CD4-positive, alpha-beta T cell treated with Interleukin-12 subunit alpha and Interleukin-12 subunit beta, for 1 hour (primary cell): ENCODE measurements at places on chromosomes 13 and 19.
A peak's percentile ranks its signal among the peaks of the same experiment; 100 is the strongest.

- DNase-seq = no peak
Measured at GRCh38 chr13:101915755-101916107, 463.3 kb downstream of the ITGBL1 start.

DNA sequence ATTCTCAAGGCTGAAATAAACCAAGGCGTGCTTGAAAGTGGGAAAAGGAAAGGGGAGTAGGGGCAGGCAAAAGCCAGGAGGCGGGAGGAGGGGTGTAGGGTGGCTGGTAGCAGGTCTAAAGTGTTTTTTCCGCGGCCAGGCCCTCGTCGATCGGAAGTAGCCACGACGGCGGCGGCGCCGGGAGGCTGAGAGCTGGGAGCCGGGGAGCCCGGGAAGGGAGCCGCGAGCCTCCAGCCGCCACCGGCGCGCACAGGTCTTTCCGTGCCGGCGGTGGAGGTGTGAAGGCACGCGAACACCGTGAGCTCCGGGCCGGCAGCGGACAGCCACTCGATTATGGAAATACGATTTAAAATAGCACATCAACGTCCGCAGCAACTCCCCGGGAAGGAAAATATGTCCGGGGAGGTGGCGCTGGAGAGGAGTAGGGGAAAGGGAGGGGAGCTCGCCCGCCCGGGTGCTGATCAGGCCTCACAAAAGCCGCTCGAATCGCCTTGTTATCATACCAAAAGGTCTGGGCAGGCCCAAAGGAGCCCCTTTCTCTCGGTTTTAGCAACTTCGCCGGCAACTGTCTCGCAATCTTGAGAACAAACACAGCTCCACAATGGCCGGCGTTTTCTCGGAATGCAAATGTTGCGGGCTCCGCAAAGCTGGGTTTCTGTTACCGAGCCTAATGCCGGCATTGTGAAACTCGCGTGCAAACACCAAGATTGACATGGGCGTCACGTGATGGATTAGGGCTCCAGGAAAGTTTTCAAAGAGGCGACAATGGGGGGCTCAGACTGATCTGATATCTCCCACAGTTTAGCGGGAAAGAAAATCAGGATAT lies 2.9 kb upstream of the PCDH8 start:
- DNase-seq = no peak

DNA sequence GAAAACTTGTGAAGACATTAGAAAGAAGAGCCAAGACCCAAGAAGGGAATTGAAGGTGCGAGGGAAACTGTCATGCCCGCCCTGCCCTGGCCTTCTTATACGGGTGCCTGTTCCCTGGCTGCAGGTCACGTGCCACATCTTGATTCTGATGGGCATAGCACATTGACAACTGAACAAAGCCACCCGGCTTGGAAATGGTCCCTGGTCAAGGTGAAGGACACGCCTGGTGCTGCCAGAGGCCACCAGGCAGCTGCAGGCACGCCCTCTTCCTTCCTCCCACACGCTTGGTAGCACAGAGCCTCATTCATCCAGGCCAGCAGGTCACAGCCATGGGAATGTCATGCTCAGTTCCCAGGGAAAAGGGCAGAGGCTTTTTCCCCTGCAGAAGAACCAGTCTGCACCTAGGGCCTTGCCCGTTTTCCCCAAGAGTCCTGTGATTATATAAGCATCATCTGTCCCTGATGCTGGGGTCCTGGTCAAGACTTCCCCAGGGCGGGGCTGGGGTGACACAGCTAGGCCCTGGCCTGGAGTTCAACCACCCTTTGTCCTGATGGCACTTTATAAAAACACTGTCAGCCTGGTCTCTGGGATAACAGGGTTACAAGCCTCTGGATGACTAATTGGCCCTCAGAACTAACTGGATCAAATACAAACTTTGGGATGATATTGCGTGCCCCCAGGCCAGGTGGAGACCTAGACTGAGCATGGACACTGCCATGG lies 56.0 kb downstream of the CDADC1 start:
- no peak for DNase-seq

DNA sequence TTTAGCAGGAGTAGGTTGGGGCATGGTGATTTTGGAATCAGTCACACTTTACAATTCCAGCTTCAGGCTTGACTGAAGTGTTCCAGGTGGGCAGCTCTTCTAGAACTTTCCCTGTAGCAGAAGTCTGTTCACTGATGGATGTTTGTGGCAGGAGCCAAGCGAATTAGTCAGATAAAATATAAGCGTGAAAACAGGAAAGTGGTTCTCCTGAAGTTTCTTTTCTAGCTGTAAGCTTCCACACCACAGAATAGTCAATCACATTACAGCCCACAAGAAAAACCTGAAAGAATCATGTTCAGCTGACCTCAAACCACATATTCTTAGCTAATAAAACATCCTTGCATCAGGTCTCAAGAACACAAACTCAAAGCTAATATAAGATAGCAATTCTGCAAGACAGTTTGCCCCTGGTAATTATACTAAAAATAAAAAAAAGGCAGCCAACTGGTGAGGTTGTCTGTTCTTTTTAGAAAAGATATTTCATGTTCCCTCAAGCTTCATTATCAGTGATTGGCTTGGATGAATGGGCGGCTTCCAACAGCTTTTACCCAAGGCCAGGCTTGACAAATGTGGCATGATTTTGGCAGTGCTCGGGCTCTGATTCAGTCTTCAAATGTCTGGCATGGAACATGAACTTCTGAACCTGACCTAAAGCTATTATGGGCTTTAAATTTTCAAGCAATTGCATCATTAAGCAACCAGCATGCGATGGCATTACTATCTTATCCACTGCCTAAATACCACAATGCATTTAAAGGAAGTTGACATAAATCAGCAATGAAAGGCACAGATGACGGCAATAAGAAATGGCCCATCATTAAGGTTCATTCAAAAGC lies 136.8 kb downstream of the DCLK1 start:
- DNase-seq = no peak

- no peak for DNase-seq
Measured at GRCh38 chr13:78779608-78780007, 120.7 kb upstream of the OBI1 start.

- DNase-seq = no peak
Measured at GRCh38 chr19:40589591-40590429, 11.4 kb upstream of the LTBP4 start.

DNA sequence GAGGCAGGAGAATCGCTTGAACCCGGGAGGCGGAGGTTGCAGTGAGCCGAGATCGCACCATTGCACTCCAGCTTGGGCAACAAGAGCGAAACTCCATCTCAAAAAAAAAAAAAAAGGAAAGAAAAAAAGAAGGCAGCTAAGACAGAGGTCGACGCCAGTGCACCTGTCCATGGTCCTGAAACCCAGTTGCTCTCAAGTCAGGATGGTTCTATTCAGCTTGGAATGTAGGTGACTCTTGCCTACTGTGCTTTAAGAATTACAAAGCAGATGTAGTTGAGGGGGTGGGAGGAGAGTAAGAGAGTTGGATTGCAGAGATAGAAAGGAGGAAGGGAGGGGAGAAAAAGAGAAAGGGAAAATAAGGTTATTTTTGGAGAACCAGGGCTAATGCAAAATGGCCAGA lies 18.7 kb downstream of the CACNG7 start:
- peak; percentile 20 for DNase-seq

GRCh38 chr19:41328842-41329225 lies 18.9 kb downstream of the CCDC97 start:
- DNase-seq = no peak

DNA sequence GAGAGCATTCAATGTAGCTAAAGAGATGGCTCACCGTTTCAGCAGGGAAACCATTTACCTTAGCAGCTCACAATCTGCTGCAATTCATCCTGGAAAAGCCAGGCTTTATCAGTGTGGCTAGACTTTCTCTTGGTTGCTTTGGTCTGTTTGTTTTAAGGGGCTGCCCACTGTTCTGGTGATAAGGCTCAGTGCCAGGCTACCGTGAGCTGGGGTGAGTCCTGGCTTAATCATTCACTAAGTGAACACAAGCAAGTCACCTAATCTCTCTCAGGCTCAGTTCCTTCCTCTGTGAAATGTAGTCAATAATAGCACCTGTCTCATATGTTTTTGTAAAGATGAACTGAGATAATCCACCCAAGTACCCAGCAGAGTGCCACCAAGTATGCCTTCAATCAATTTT lies 229.0 kb downstream of the TEX29 start:
- no peak for DNase-seq

GRCh38 chr13:74977498-74977897 lies 504.5 kb downstream of the TBC1D4 start:
- DNase-seq = no peak

DNA sequence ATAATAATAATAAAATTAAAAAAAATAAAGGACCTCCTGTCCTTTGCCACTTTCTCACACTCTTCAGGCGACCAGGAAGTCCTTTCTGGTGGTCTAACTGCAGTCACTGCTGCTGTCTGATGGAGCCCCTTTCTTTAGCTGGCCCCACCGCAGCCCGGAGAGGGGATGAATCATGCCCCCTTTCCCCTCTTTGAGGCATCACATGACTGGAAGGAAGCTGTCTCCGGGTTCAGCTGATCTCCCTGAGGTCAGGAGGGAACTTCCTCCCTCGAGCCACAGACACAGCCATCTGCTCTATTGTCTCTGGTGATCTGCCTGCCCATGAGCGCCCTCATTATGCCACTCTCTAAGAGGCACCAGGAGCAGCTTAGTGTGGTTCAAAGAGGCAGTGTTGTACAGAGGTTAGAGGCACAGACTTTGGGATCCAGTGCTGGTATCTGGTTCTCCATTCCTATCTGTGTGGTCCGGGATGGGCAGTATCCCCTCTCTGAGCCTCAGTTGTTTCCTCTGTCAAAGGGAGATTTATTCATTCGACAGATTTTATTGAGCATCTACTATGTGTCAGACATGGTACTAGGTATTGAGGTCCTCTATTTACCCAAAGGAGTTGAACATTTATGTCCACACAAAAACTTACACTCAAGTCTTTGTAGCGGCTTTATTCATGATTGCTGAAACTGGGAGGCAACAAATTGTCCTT lies 30.0 kb downstream of the VAV1 start:
- DNase-seq = peak; percentile 85

GRCh38 chr19:17557466-17557865 lies 2.0 kb downstream of the COLGALT1 start:
- no peak for DNase-seq

DNA sequence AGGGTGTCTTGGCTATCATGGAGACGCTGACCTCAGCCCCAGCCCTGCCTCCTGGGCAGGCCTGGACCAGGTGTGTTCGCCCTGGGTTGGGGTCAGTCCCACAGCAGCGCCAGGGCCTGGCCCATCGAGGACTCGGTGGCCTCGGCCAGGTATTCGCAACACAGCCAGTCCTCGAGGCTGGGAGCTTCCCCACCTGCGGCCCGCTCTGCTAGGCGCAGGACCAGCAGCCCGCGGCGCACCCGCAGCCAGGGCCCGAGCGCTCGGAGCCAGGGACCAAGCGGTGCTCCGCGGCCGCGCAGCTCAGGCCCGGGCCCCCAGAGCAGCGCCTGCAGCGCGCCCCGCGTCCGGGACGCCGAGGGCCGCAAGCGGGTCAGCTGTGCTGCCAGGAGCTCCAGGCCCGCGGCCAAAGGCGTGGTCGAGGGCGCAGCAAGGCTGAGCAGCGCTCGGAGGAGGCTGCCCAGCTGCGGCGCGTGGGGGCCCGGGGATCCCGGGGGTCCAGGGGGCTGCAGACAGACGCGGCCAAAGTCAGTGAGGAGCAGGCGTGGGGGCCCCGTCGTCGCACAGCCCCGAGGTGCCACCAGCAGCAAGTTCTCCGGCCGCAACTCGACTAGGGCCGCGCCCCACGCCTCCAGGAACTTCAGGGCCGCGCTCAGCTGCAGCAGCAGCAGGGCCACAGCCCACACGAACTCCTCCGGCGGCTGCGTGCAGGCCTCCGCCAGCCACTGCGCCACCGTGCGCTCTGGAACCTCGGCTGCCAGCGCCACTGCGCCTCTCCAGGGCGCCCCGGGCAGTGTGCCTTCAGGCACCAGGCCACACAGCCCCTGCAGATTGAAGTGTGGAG lies 6.2 kb downstream of the PEAK3 start:
- DNase-seq = no peak

DNA sequence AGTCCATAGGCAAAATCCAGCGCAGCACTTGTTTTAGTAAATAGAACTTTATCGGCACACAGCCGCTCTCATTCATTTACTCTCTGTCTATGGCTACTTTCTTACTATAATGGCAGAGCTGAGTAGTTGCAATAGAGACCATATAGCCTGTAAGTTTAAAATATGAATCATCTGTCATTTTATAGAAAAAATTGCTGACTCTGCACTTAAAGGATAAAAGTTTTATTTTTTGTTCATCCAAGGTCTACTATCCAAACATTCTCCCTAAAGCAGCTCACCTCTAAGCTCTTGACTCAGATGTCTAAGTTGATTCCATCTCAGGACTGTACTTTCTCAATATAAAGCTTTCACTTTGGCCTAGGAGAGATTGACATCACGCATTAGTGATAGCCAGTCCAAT lies 825.7 kb downstream of the OLFM4 start:
- no peak for DNase-seq

DNA sequence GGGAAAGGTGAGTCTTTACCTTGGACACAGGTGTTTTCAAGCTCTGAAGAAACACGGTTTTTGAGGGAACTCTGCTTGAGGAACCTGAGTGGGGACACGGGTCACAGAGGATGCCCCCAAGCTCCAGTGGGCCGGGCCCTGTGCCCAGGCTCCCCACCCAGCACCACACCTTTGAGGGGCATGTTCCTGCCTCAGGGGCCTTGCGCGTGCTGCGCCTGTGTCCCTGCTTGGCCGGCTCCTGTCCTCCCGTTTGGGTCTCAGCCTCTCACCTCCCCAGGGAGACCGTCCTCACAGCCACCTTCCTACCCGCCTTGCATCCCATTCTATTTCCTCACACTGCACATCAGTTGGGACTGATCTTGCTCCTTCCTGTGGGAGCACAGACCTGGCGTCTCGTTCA lies 21.1 kb downstream of the PIP5K1C start:
- no peak for DNase-seq

DNA sequence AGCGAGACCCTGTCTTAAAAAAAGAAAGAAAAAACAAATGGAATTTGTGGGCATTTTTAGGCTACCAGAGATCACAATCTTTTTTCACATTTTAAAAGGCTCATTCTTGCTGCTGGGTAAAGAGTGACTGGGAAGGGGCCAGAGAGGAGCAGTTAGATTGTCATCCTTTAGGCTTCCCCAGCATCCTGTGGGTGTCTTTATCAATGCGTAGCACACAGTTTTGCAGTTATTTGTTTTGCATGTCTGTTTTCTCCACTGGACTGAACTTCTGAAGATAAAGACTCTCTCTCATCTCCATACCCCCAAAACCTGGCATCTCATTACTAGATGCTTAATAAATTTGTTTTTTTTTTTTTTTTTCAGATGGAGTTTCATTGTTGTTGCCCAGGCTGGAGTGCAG lies 2.1 kb upstream of the UTP14C start:
- DNase-seq = no peak

GRCh38 chr13:36163809-36164308 lies 32.7 kb upstream of the DCLK1 start:
- DNase-seq = no peak

DNA sequence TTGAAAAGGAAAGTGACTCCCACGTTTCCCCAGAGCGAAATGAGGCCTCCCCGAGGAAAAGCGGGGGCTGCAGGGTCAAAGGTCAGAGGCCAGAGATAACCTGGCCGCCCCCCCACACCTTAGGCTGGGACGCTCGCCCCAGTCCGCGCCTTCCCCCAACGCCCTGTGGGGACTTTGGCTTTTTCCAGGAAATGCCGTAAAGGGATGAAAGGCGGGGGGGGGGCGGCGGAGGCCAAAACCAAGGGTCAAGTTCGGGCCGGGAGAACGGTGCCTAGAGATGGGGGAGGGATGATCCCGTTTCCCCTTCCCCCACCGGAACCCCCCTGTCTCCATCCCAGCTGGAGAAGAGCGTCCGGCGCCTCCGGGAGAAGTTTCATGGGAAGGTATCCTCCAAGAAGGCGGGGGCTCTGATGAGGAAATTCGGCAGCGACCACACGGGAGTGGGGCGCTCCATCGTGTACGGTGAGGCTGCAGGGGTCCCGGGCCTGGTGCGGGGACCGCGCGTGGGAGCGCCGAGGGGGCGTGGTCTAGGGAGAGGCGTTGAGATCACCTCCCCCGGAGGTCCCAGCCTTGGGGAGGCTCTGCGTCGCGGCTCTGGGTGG lies 575 bp downstream of the SHFL start:
- peak; percentile 46 for DNase-seq
